ENCODE measurements at places on chromosomes 1 and 21. TPM values are rescaled to one million over a fixed set of nuclear protein-coding genes. Genes with fewer than 3 reads are reported as not detected.

DNA sequence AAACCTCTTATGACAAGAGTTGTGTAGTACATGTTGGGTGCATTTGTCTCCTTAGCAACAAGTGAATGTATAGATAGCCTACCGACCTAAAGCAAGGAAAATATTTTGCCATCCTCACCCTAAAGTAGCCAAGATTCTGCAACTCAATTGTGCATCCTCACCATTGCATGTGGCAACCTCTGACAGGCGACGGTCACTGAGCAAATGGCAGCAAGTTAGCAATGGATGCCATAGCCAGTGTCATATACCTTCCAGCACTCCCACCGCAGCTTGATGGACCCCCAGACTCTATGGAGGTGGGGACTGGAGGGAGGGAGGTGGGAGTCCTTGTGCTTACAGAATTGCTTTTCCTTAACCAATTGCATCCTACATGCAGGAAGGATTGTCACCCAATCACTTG is 17.0 kb downstream of the PROX1 start:
- no peak for DNase-seq

GRCh38 chr1:231478811-231479210 is 49.7 kb upstream of the TSNAX start:
- no peak for DNase-seq

DNA sequence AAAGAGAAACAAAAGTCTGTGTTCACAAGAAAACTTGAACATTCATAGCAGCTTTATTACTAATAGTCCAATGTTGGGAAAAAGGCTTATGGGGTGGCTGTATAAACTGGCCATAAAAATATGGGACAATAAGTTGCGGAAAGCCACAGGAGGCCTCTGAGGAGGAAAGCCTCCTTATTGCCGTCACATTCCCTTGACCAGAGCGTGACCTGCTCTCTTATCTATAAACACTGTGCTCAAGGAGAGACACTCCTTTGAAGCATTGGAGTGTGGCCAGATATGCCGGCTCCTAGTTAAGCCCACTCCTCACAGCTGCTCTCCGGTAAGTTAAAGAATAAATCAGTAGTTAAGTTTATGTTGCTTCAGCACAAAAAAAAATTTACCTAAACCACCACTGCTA is 19.7 kb downstream of the OR6Y1 start:
- DNase-seq: no peak

- DNase-seq: no peak
Measured at GRCh38 chr1:59432531-59433439, 135.9 kb downstream of the FGGY start.

- DNase-seq: no peak
Measured at GRCh38 chr1:226960944-226961765, 21.1 kb downstream of the COQ8A start.

DNA sequence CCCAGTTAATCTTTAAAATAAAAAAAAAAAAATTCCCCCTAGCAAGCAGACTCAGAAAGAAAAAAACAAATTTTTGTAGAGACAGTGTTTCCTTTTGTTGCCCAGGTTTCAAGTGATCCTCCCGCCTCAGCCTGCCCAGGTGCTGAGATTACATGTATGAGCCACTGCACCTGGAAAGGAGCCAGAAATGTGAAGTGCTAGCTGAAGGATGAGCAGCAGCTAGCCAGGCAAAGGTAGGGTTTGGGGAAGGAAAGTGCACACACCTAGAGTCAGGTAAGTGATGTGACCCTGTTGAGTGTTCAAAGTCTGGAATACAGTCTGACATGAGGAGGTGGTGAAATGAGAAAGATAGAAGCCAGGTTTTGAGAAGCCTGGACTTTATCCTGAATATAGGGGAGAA is 1.7 kb downstream of the AKR1A1 start:
- DNase-seq: no peak

DNA sequence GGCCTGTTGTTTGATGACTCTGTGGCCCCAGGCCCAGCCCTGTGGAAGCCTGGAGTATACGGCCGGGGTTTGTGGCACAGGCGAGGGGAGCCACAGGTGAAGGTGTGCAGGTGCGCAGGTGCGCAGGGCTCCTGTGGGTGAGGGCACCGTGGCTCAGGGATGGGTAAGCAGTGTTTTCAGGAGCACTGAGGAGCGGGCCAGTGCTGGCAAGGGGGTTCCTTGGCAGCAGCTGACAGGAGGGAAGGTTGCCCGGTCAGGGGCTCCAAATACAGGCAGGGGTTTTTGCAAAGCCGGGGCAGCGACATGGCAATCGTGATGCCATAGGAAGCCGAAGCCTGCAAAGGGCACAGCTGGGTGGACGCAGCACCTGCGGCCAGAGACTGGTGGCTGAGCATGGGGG is 20.7 kb downstream of the AGPAT3 start:
- no peak for DNase-seq

GRCh38 chr1:13646521-13646920 is 53.5 kb upstream of the PRDM2 start:
- no peak for DNase-seq

DNA sequence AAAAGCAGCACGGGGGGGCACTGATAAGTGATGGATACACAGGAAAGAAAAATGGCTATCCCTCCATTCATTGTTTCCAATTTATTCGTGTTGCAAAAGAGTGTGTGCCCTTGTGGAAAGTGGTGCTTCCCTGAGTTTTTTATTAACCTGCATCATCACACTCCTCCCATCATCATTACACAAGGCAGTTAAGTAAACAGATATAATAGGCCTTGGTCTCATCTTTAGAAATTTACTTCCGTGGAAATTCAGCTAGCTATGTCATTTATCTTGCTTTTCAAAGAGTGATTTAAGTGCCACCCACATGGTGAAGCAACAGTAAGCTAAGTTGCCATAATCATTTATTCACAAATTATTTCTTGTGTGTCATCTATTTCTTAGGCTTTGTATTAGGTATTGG is 473.3 kb downstream of the NEGR1 start:
- DNase-seq: no peak

DNA sequence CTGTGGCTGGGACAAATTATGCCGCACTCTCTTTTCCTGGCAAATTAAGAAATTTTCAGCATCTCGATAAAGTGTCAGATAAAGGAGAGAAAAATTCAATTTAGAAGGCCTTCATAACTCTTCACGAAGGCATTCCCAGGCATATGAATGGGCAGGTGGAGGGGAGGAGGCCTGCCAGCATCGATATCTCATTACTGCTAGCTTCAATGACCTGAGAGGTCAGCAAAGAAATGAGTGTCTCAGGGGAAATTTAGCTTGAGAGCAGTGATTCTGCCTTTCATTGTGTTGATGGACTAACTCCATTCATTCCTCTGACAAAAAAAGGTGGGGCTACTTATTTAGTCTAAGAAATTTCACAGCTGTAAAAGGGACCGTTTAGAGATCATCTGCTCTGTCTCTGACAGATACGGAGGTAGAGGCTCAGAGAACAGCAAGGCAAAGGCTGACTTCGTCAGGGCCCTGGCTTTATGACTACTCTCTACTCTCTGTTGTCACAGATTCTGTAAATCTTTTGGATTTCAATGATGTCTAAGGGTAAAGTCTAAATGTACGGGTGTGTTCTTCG is 212.0 kb upstream of the BEND5 start:
- DNase-seq: no peak

DNA sequence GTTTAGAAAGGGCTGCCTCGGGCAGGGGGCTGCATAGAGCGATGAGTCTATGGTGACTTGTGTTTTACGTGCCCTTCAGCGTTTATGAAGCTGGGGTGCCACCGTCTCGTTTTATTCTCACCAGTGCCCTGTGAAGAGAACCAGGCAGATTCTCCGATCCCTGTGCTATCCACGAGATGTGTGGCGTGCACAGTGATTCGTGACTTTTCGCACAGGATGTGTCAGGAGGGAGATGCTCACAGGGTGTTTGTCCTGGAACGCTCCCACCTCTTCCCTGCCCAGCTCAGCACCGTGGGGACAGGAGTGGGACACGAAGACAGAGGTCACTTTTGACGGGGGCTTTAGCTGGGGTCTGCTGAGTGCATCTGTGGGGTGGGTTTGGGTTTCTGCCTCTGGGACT is 54.9 kb upstream of the AJAP1 start:
- no peak for DNase-seq

DNA sequence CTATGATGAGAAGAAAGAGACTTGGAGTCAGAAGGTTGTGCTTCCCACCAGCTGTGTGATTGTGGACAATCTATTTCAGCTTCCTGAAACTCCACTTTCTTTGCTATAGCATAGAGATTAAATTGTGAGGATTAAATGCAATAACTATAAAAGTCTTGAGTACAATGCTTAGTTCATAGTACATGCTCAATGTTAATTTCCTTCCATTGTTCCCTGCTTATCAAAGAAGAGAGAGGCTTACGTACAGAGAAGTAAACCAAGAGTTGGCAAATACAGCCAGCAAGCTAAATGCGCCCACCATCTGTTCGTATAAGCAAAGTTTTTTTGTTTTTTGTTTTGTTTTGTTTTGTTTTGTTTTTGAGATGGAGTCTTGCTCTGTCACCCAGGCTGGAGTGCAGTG is 317.9 kb upstream of the NFIA start:
- DNase-seq: no peak

DNA sequence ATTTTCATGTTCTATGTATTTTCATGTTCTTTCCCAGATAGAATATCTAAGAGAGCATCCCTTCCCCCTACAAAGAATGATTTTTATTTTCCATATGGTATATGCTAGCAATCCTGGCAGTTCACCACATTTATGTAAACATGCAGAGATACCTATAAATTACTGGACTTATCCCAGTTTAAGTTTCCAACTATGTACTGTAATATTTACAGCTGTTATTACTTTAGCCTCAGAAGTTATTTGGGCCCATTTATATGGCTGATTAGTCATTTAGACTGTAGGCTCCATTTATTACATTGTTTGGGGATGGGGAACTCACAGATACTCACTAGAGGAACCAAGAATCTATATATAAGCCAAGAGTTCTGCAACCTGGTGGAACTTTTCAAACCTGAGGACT is 84.8 kb upstream of the WARS2 start:
- no peak for DNase-seq

TEKT2 gene
- 1.6 TPM for total RNA-seq

Measured in glutamatergic neuron (in vitro differentiated cells).